ENCODE measurements at places on chromosomes 6 and 20.
A peak's percentile ranks its signal among the peaks of the same experiment; 100 is the strongest.

DNA sequence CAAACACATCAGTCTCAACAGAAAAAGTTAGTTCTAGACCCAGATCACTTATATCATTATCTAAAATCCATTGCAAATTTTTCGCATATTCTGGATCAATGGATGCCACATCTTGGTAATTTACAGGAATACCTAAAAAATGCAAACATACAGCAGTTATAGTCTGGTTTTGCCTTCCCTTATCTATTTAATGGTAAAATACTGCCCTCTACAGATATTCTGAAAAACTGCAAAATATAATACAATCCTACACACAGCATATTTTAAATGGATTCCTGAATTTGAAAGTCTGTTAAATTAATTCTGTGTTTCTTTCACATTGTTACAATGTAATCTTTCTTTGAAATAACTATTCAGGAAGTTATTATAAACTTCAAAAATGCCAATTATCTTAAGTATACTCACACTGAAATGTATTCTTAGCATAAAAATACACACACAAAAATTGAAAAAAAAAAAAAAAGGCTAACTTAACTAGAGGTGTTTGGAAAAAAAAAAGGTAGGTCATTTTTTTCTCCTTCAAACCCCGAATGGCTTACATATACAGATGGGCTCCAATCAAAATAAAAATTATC, 88.4 kb downstream of the HACE1 start:
- peak; percentile 14 for DNase-seq

GRCh38 chr6:157638779-157639178, 184.3 kb upstream of the SNX9 start:
- DNase-seq = no peak

- no peak for DNase-seq
These were observed 104.0 kb downstream of the ISM1 start for GRCh38 chr20:13325033-13325432.

DNA sequence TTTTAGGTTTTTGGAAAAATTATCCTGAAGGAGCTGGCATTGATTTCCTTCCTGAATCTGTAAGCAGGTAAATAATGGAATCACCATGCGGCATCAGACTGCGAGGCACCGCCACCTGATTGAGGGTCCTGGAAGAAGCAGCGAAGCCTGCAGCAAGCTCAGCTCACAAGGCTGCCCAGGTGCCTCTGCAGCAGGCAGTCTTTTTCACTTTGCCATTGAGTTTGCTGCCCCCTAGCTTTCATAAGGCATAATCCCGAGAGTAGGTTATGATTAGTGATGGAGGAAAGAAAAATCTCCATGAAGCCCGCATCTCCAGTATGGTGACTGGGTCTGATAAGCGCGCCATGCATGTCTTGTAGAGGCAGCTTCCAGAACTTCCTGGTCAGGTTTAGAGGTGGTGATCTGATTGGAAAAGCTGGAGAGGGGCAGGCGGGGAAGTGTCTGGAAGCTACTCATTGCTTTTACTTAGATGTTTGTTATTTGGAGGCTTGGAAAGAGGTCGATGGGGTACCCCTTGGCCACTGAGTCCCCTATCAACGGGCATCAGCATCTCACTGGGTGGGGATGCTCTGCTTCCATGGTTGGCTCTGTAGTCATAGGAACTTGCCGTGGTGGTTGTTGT, 26.7 kb downstream of the IYD start:
- peak; percentile 36 for DNase-seq

DNA sequence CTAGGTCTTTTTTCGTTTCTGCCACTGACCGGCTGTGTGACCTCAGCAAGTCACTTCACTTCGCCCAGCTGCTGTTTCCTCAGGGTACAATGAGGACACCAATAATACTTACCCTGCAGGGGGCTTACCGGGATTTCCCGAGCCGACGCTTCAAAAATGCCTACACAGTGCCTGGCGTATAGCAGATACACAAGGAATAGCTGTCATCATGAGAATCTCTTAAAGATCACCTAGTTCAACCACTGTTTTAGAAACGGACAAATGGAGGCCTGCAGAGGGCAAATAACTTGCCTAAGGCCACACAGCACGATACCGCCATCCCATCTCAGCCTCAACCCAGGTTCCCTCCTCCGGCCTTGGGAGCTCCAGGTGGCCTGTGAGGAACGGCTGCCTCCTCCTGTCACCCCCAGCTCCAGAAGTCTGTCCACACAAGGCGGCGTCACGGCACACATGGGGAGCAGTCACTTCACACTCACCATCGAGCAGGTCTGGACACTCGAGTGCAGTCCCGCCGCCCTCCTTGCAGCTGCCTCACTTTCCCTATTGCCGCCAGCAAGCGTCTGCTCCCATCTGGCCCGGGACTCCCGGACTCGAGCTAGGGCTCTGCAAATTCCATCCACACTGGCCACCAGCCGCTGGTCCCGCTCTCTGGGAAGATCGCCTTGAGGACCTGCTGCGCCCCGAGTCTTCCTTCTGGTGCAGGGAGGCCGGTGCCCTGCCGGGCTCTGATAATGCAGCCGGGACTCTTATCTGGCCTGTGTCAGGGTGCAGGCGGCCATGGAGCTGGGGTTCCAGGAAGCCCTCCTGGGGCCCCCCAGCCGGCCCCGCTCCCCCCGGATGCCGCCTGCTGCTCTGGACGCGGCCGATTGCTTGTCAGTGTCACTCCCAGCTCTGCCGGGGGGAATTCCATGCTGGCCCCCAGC, at the start of gene RIPOR3:
RIPOR3 (minus strand) TSS at position 893 of the 923 bp plus-strand sequence; CDS start at position 479, 414 bp downstream.
- no peak for DNase-seq

DNA sequence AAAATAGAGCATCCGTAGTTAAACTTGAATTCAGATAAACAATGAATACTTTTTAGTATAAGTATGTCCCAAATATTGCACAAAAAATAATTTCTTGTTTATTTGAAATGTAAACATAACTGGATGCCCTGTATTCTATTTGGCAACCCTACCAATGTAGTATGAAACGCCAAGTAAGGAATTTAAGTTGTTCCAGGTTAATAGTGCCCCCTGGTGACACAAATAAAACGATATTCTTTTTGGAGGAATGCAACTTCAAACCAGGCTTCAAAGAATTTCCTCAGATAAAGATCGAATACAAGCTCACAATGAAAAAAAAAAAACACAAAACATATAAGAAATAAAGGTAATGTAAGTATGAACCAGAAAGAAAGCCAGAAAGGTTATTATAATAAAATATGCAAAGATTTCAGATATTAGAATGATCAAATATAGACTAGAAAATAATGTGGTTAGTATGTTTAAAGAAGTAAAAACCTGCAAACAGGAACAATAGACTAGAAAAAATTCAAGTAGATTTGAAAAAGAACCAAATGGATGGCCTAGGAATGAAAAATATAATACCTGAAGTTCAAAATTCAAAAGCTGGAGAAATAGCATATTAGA, 18.4 kb upstream of the AKAP7 start:
- peak; percentile 65 for DNase-seq

GRCh38 chr6:107244742-107245480, 129.6 kb upstream of the BEND3 start:
- no peak for DNase-seq

- no peak for DNase-seq
These were observed 881 bp upstream of the AIG1 start for GRCh38 chr6:143059663-143060353.

DNA sequence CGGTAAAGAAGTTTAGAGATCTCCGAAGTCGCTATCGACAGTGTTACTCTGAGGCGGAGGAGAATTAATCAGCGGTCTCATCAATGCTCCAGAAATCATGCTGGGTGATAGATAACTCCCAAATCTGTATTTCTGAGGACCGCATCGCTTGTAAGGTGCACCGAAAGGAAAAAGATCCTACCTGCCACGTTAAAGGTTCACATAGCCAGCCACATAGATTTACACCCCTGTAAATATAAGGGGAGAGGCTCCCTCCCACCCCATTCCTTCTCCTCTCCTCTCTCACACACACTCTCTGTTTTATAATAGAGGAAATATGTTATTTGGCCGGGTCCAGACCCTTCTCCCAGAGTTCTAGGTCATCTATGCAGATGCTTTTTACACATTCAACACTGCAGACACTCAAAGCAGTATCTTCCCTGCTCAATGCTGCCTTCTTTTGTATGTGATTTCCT, 620 bp upstream of the DEK start:
- DNase-seq = no peak

DNA sequence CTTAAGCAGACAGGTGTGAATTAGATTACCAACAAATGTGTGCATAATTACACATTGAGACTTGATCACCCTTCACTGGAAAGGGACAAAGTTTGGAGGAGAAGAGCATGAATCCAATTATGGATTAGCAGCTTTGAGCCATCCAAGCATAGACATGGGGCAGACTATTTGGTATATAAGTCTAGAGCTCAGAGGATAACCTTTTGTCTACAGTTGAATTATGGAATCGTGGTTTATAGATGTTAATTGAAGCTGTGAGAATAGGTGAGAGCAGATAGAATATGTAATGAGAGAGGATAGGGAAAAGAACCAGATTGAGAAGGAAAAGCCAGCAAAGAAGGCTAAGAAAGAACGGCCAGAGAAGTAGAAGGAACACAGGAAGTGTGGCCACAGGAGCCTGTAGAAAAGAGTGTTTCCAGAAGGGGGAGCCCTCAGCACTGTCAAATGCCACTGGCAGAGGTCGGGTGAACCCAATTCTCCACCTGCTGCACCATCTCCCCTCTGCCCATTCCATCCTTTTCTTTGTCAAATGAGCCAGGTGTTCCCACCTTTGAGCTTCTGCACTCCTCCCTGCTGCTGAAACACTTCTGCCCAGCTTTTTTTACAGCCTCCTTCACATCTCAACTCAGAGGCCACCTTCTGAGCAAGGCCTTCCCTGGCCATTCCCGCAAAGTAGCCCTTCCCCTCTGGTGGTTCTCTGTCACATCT, 7.3 kb downstream of the DNTTIP1 start:
- DNase-seq = no peak

DNA sequence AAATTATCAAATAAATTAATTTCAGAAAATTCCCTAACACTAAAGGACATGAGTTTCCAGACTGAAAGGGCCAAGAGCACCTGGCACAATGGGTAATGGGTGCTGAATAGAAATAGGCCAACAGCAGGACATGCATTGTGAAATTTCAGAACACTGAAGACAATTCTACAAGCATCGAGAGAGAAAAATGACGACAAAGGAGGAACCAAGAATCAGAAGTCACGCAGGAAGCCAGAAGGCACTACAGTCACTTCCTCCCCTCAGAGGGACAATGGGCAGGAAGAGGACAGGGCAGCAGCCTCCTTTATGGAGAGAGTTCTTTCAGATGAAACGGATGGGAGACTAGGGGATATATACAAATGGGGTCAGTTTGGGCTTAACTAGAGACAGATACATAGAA, 29.6 kb downstream of the PCNA start:
- DNase-seq = peak; percentile 50

DNA sequence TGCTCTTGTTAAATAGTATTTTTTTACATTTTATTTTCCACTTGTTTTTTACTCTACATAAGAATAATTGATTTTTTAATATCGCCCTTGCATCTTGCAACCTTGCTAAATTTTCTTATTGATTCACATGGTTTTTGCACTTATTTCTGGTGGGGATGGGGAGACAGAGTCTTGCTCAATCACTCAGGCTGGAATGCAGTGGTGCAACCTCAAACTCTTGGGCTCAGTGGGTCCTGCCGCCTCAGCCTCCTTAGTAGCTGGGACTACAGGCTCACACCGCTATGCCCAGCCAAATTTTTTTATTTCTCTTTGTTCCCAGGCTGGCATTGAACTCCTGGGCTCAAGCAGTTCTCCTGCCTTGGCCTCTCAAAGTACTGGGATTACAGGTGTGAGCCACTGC, 30.3 kb downstream of the LIN28B start:
- DNase-seq = no peak

- no peak for DNase-seq
These were observed 24.5 kb downstream of the CST8 start for GRCh38 chr20:23515250-23515939.

- DNase-seq = peak; percentile 58
These were observed at the start of gene BMP7 for GRCh38 chr20:57266291-57267157. Gene BMP7 (minus strand): TSS chr20:57266641. CDS start chr20:57266122, 519 bp downstream.
